ENCODE measurements at places on chromosomes 5 and 9. TPM values are rescaled to one million over a fixed set of nuclear protein-coding genes. Genes with fewer than 3 reads are reported as not detected.
A peak's percentile ranks its signal among the peaks of the same experiment; 100 is the strongest.

CDHR2 gene
- 2.0 TPM for total RNA-seq

DNA sequence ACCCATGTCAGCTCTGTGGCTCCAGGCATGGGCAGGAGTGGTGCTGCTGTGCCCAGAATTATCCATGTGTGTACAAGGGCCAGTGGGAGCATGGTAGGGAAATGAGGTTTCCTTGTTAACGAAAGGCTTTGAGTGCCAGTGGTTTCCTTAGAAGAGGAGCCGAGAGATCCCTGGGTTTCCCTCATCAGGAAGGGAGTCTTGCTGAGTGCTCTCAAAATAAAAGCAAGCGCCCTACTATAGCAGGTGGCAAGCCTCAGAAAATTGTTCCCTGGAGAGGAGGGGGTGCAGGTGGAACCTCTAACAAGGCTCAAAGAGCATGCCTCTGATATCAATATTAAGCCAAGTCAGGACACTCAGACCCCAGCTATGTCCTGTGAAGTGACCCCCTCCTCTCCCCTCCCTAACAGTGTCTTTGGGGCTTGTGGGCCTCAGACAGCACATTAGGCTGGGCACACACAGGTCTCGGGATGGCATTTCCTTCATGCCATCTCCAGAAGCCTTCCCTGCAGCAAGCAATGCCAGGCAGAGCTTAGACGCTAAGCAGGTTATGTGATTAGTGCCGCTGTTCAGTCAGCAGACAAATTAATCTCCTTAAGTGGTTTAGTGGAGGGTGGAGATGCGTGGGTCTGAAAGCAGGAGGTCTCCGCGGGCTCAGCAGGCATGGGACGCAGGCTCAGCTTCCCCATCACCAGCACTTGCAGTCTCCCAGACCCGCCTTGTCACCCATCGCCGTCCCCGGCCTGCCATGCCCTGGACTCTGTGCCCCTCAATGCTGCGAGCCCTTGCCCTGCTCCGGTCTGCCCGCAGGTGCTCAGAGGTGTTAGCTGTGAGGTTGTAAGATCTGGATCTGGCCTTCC, 60.0 kb upstream of the RARS1 start:
- H3K27ac ChIP-seq, result no peak overlapping the region
- H3K36me3 ChIP-seq, result no peaks in the 10 kb centered on the region
- no peaks in the 10 kb centered on the region for H3K4me1 ChIP-seq
- H3K27me3 ChIP-seq, result no peaks in the 10 kb centered on the region
- H3K4me3 ChIP-seq, result no peak overlapping the region
- no peak for DNase-seq

DNA sequence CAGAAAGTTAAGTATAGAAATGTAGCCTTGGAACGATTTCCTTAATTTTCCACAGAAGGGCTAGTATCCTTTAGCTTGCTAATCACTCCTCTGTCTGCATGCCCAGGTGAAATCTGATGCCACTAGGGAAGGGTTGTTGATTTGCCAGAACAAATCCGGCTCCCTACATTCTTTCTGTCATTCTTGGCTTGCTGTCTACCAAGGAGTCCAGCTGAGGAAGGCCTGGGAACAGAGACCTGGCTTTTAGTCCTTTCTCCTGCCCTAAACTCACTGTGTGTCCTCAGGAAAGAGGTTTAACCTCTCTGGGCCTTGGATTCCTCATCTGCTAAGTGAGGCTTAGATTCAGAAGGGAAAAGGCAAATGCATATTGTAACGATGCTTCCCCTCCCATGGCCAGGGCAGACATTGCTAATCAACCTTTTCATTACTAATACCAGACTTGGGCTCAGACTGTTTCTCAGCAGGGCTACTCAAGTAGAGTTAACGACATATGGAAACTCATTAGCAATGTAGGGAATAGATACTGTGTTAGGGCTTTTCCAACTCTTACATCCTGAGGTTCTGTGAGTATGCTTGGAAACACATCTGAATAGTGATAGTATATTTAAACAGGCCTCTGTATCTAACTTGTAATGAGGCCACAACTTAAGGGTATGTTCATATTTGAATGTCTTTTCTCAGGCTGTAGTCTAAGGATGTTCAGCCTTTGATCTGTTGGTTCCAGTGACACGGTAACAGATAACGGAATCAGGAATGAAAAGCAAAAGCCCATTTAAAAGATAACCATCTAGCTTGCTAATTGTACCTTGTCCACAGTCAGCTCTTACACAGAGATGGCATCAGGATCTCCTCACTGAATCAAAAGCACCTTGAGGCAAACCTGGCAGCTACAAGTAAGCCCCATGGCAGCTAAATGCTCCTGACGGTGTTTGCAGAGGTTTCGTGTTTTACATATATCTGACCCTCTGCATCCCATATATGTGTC, 4.1 kb downstream of the GALNT10 start:
- peaks cover 15% of the 10 kb centered on the region for H3K4me1 ChIP-seq
- H3K36me3 ChIP-seq, result no peaks in the 10 kb centered on the region
- no peak for DNase-seq
- H3K4me3 ChIP-seq, result no peak overlapping the region
- no peaks in the 10 kb centered on the region for H3K27me3 ChIP-seq

DNA sequence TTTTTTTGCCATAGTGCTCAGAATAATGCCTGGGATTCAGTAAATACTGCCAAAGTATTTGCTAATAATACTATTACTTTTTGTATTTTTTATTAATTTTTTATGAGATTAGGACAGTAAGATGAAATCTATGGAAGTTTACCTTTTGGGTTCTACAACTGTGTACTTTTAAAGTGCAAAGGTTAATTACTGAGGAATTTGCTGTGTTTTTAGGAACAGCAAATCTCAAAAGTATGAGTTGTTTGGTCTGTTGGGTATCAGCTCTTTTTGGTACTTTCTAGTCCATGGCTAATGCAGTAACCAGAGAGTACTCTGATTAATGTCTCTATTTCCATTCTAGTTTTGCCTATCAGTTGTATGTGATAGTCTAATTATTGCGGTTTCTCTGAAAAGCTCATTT, 5.1 kb downstream of the HSPA4 start:
- no peak overlapping the region for H3K4me3 ChIP-seq
- H3K27ac ChIP-seq, result no peak overlapping the region
- DNase-seq, result no peak
- H3K27me3 ChIP-seq, result no peaks in the 10 kb centered on the region
- peaks cover 2% of the 10 kb centered on the region for H3K4me1 ChIP-seq

DNM1 gene
- 10.4 TPM for total RNA-seq

- H3K4me3 ChIP-seq, result no peak overlapping the region
- no peak for DNase-seq
- no peak overlapping the region for H3K27ac ChIP-seq
- no peaks in the 10 kb centered on the region for H3K36me3 ChIP-seq
- no peaks in the 10 kb centered on the region for H3K4me1 ChIP-seq
These were observed 22.4 kb upstream of the RASGRF2 start for GRCh38 chr5:80937584-80938356.

DNA sequence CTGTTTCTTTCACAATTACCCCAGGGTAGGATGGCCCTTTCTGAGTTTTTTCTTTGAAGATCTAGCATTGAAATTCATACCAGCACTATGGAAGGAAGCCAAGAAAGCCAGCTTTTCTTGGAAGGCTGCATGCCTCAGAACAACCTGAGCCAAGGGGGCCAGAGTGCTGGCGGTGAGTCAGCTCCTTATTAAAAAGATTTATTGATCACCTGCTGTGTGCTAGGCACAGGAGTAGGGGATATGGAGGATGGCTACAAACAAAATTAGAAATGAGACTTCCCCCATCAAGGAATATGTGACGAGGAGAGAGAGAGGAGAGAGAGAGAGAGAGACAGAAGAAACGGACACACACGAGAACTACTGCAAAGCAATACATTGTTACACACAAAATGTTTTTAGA, 184.6 kb upstream of the PUM3 start:
- H3K27ac ChIP-seq, result no peak overlapping the region
- no peaks in the 10 kb centered on the region for H3K4me1 ChIP-seq
- no peak for DNase-seq
- H3K27me3 ChIP-seq, result no peaks in the 10 kb centered on the region
- no peaks in the 10 kb centered on the region for H3K36me3 ChIP-seq

DNA sequence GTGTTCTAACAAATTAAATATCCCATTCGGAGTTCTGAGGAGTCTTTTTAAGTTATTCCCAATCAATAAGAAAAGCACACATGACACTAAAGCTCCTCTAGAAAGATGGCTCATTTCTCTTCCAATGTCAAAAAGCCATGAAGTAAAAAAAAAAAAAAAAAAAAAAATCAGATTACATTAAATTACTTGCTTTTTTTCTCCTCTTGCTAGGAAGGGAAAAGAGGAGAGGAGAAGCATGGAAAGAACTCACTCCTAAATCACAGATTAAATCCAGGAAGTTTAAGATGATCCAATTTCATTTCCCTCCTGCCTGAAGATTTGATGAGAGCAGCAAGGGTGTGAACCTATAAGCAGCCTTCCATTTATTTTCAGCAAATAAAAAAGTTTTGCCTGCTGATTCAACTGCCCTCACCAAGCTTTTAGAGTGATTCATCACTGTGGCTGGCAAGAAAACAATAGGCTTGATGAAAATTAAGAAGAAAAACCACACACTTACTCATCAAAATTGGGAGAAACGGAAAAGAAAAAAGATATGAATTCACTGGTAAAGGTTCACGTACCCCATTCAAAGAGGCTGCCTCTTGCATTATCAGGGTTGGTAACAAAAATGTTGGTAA, 19.7 kb downstream of the MYO10 start:
- H3K27me3 ChIP-seq, result no peaks in the 10 kb centered on the region
- H3K4me1 ChIP-seq, result peaks cover 28% of the 10 kb centered on the region
- no peak overlapping the region for H3K27ac ChIP-seq
- no peaks in the 10 kb centered on the region for H3K36me3 ChIP-seq
- DNase-seq, result no peak
- no peak overlapping the region for H3K4me3 ChIP-seq

DNA sequence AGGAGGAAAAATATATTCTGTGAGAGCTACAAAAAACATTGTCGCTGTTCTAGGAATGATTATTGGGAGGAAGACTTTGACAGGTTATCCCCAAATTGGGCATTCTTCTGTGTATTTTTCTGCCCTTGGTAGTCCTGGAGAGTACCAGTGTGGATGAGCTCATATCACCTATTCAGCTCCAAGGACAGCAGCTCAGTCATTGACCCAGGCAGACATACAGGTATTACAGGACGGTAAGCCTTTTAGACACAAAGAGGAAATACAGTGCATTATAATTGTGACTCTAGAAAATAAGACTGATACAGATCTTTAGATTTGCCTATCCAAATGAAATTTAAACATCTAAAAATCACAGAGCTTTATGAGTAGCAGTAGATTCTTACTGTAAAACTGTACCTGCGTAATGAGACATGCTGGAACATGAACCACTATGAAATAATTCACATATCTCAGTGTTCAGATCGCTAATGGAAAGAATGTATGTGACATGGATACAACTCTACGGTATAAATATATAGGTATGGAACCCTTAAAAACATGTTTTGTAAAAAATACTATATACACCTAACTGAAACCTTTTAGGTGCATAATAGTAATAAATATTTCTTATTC, 56.0 kb downstream of the PLK2 start:
- H3K36me3 ChIP-seq, result no peaks in the 10 kb centered on the region
- H3K27ac ChIP-seq, result no peak overlapping the region
- H3K4me1 ChIP-seq, result no peaks in the 10 kb centered on the region
- no peaks in the 10 kb centered on the region for H3K27me3 ChIP-seq
- DNase-seq, result no peak
- H3K4me3 ChIP-seq, result no peak overlapping the region

OTP gene
- not detected for total RNA-seq

DNA sequence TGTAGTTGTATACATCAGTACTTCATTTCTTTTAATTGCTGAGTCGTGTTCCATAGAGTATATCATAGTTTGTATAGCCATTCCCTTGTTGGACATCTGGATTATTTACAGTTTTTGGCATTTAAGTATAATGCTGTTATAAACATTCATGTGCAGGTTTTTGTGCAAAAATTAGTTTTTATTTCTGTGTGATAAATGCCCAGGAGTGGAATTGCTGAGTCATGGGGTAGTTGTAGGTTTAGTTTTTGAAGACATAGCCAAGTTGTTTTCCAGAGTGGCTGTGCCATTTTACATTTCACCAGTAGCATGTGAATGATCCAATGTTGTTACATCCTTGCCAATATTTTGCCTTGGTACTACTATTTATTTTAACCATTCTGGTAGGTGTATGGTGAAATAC, 12.5 kb downstream of the ZNF354B start:
- no peak overlapping the region for H3K4me3 ChIP-seq
- H3K27me3 ChIP-seq, result no peaks in the 10 kb centered on the region
- no peak for DNase-seq
- no peak overlapping the region for H3K27ac ChIP-seq

DNA sequence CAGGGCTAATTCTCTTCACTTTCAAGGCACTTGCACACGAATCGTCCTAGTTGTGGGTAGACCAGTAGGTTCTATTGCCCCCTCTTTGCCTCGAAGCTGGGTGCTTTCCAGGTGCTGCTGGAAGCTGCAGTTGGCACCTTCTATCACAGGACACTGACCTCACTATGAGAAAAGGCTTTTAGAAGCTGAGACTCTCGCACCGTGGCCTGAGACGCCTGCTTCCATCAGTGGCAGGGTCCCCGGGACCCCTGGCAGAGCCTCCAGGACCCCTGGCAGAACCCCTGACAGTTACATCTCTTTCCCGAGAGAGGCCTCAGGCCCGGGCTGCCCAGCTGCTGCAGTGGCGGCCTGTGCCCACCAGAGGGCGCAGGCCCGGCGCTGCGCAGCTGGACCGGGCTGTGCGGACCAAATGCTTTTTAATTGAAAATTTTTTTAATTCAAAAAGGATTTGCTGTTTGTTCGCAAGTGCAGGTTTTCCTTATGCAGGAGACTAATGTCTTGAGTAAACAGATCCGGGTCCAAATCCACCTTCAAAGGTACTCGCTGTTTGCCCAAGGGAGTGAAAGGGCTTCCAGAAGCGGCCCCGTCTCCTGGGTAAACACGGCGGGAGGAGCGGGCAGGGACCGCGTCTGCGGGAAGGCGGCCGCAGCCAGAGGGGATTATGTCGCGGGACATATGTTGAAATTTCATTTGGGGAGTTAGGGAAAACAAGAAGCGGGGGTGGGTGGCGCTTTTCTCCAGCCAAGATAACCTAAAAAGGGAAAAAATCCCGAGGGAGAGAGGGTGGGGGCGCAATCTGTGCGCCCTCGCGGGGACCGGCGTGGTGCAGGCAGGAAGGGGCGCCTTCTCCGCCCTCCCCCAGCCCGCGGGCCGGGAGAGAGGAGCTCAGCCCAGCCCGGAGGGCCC, 114.5 kb upstream of the LMX1B start:
- no peaks in the 10 kb centered on the region for H3K27me3 ChIP-seq
- peak overlapping the region; percentile 30 for H3K4me3 ChIP-seq
- DNase-seq, result no peak
- no peaks in the 10 kb centered on the region for H3K36me3 ChIP-seq
- peak overlapping the region; percentile 26 for H3K27ac ChIP-seq

- no peak for DNase-seq
- no peak overlapping the region for H3K27ac ChIP-seq
- no peak overlapping the region for H3K4me3 ChIP-seq
- H3K36me3 ChIP-seq, result no peaks in the 10 kb centered on the region
- H3K4me1 ChIP-seq, result no peaks in the 10 kb centered on the region
These were observed 223.6 kb downstream of the MLLT3 start for GRCh38 chr9:20398536-20399338.

PRR16 gene
- 6.2 TPM for total RNA-seq

GRCh38 chr5:39714036-39714698, 289.4 kb upstream of the DAB2 start:
- no peaks in the 10 kb centered on the region for H3K4me1 ChIP-seq
- H3K27me3 ChIP-seq, result no peaks in the 10 kb centered on the region
- no peak overlapping the region for H3K4me3 ChIP-seq
- no peak for DNase-seq

GRCh38 chr9:124790801-124791505, 14.0 kb downstream of the OLFML2A start:
- H3K36me3 ChIP-seq, result no peaks in the 10 kb centered on the region
- H3K27me3 ChIP-seq, result no peaks in the 10 kb centered on the region
- peak; percentile 10 for DNase-seq
- H3K4me1 ChIP-seq, result peaks cover 4% of the 10 kb centered on the region
- H3K27ac ChIP-seq, result no peak overlapping the region

Data from ovary (tissue), 10 donors.